ENCODE measurements at places on chromosomes 2 and 18. TPM values are rescaled to one million over a fixed set of nuclear protein-coding genes. Genes with fewer than 3 reads are reported as not detected.

Gene YES1
- total RNA-seq = 32.2 TPM

Gene FEV
- total RNA-seq = not detected

Gene PLEK
- total RNA-seq = 20.0 TPM

Gene CYBRD1
- total RNA-seq = 0.90 TPM

Gene CHRNA1
- total RNA-seq = not detected

Gene CCL20
- 6.0 TPM for total RNA-seq

Gene SAG
- 0.15 TPM for total RNA-seq

Gene ASB3
- total RNA-seq = 19.5 TPM

Gene ARHGEF33
- 0.89 TPM for total RNA-seq

Gene PTCD3
- total RNA-seq = 156 TPM

Gene GTF3C2
- 76.6 TPM for total RNA-seq

Gene DQX1
- total RNA-seq = 0.75 TPM

Gene KCNG3
- total RNA-seq = 0.13 TPM

Gene TEX44
- total RNA-seq = not detected

Gene DCDC2C
- total RNA-seq = not detected

Gene LRP1B
- not detected for total RNA-seq

Gene UGT1A6
- not detected for total RNA-seq

Measured in activated CD8-positive, alpha-beta memory T cell treated with anti-CD3 and anti-CD28 coated beads for 36 hours (primary cell).